ENCODE measurements at places on chromosomes 5 and 9.

DNA sequence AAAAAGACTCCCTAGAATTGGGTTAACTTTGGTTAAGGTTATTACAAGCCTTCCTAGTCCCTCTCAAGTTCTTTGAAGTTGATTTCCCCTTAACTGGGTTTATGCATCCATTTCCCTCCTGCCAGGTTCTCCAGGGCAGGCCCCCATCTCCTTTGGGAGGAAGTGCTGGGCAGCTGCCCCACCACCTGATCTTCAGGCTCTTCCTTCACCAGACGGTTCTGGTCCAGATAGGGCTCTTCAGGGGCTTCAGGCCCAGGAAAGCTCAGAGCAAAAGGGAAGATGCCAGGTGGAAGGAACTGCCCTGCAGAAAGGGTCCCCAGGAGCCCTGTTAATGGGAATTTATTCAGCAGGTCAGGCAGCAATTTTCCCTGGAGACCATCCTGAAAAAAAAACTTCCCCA lies 2.1 kb downstream of the SMIM32 start:
- no peak for DNase-seq

DNA sequence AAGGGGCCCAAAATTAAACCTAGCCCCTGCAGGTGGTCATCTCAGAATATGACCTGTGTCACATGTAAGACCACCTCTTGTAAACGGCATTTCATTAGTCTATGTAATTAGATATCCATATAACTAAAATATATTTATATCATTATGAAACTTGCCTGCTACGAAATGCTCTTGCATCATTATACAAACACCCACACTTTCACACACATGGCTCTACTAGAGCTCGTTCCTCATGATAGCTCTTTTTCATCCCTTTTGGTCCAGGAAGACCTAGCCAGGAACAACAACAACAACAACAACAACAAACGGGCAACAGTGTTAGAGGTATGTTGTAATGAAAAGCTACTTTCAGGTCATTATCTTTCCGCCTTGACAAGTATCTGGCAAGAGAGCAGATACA lies 58.6 kb downstream of the LHFPL2 start:
- no peak for DNase-seq

DNA sequence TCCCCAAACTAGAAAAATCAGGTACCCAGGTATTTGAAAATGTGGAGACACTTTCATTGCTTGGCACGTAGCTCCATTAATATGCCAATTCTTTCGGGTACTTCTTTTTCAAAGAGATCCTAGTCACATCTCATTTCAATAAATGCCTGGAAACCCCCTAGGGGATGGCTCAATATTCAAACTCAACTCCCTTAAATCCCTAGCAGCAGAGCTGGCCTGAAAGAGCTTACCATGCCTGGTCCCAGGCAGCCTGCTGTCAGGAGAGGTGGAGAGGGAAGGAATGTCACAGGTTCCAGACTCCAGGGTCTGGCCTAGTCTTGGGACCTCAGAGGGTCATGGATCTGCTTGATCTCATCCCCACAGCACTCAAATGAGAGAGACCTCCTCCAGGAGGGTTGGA lies 187.1 kb downstream of the SPOCK1 start:
- no peak for DNase-seq

DNA sequence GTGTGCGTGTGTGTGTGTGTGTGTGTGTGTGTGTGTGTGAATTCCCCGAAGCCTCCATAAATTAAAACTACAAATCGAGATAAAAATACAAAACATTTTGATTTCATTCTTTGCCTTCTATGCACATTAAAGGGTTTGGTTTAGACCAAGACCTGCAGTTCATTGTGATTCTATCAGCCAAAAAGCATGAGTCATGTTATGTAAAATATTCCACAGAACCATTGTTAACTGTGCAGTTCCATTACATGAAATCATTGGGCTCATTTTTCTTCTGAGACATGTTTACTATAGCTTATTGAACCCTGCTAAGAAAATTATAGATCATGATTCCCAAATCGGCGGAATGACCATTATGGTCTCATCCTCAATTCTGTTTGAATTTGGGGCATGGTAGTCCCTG lies 11.7 kb downstream of the CAVIN4 start:
- DNase-seq, result no peak

DNA sequence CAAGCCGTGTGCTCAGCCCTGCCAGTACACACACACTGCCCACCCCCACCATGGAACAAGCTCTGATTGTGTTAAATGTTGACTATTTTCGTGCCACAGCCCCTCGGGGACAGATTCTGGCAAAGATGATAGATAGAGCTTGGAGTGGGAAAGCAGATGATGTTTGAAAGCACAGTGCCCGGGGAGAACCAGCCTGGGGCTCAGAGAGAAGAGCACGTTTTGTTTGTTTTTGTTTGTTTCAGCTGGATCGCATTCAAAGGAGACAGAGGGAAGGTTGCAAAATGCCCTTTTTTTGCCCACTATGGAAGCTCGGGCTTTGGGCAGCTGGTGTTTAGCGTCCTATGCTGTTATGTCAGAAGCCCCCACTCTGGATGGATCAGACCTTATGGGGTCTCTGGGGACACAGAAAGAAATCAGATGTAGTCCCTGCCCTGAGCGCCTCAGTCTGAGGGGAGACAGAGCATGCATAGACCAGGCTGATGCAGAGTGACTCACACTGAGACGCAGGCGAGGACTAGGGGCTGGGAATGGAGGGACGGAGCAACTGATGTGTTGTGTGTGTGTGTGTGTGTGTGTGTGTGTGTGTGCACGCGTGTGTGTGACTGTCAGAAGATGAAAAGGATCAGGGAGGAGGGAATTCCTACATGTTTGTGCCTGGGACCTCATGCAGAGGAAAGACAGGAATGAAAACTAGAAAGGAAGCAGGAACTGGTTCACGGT lies 229.7 kb downstream of the MELK start:
- no peak for DNase-seq

DNA sequence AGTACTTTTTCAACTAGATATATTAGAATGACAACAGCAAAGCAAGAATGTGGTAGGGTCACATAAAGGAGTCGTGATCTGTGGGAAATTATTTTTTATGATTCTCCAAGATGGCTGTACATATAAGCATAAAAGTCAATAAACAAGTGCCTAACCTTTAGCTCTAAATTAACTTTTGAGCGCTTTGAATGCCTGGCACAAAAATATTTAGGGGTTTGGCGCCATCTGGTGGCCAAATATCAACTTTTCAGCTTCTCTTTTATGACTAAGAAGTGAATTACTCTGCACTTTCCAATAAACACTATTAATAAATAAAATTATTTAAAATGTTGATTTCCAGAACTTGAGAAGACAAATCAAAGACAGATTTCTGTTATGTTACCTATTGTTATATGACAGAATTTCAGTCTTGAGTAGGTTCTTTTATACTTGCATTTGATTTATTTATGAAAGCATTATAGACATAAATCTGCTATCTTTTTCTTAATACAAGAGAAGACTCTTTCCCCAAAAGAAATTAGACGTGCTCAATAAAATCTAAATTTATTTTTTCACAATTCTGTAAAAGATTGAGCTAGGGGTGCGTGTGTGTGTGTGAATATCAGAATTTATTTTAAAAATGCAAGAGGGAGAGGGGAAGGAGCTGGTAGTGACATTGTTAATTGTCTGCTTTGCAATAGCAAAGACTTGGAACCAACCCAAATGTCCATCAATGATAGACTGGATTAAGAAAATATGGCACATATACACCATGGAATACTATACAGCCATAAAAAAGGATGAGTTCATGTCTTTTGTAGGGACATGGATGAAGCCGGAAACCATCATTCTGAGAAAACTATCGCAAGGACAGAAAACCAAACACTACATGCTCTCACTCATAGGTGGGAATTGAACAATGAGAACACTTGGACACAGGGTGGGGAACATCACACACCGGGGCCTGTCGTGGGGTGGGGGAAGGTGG lies 36.7 kb upstream of the ARRDC3 start:
- DNase-seq, result no peak

GRCh38 chr5:68224509-68225187 lies 9.1 kb downstream of the PIK3R1 start:
- no peak for DNase-seq

DNA sequence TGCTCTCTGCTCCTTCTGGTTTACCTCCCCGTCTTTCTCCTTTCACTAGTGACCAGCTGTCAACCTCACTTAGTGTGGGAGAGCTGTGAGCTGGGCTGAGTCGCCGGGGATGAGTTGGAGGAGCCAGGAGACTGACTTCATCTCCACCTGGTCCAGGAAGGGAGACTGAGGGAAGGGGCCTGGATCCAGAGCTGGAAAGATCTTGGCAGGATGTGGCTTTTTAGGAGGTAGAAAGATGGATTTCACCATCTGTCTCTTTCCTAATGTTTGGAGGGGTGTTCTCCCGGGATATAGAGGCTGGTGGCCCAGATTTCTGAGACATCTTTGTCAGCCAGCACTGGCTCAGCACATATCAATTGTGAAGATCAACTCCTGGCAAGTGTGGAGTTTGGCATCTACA lies 37.1 kb upstream of the TNC start:
- DNase-seq, result no peak

GRCh38 chr5:73388740-73389139 lies 59.8 kb downstream of the FOXD1 start:
- no peak for DNase-seq

DNA sequence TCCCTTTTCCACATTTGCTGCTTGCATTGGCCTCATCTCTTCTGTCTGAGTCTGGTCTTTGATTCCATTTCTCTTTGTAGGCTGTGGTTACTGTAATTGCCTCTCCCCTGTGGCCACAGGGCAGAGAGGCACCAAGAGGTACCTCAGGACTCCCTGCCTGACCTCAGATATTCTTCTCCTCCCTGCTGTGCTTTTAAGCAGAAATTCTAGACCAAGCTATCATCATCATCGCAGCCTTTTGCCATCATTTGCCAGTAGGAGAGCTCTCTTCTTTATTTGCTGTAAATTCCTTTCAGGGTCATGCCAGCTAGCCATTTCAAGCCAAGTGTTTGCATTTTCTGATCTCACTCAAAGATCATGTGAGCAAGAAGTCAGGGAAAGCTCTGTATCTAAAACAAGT lies 369.6 kb downstream of the ICE1 start:
- no peak for DNase-seq

- DNase-seq, result no peak
These were observed 57.8 kb upstream of the RAI14 start for GRCh38 chr5:34598177-34598794.

GRCh38 chr5:766666-767431 lies 17.7 kb downstream of the ZDHHC11B start:
- no peak for DNase-seq

DNA sequence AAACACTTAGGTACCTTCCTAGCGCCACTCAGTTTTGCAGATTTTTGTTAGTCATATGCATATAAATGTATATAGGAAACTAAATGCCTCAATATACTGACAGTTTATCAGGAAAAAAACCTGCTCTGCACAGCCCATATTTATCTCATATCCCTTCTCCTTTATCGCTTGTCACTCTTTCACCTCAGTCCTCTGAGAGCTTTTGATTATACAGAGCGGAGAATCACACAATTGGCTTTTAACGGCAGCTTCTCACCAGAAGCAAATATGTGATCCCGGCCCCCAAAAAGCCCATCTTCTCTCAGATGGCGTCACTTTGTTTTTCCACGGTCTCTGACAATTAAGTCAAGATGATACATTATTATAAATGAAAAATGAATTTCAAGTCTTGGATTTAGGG lies 362.6 kb downstream of the DNAH5 start:
- no peak for DNase-seq

DNA sequence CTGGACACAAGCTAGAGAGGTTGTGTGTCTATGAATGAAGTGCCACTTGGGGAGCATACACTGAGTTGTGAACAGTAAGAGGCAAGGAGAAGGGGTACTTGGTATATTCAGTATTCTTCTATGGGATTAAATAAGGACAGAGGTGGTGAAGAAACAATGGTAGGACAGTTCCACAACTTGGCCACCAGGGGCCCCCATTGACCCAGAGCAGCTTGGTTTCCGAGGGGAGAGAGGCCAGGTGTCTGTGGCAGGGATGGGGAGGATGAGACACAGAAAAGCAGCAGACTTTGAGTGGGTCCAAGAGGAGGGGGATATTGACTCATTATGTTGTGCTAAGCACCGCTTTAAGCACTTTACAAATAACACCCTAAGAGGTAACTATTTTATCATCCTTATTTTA lies 220.6 kb downstream of the MELK start:
- no peak for DNase-seq

GRCh38 chr5:167049043-167049663 lies 1242.3 kb upstream of the WWC1 start:
- no peak for DNase-seq

- DNase-seq, result no peak
These were observed 19.2 kb downstream of the PLEKHG4B start for GRCh38 chr5:111171-111570.

DNA sequence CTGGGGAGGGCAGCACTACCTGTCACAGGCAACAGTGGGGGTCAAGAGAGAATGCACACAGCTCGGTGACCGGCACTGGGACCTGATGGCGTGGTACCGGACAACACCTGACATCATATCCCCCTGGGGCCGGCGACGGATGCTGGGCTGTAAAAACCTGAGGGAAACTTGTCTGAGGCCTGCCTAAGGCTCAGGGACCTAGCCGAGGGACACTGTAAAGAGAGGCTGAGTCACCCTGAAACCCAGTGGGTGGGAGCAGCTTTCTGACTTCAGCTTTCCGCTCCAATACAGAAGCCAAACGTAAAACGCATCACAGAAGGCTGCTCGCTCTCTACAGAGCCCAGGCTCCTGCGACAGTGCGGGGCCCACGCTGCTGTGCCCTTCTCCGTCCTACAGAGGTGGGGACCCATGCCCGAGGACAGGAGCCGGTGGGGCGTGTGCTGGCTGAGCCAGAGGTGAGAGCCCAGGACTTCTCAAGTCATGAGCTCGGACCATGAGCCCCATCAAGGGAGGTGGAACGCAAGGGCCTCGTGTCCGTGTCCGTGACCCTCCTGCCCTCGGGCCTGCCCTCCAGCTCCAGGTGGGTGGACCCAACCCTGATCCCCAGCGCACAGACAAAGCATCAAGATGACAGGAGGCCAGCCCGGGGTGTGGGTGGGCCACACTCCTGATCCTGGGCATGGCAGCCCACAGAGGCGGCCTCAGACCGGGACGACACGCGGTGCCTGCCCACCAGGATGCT lies 5.3 kb downstream of the RALGDS start:
- no peak for DNase-seq

- no peak for DNase-seq
These were observed 10.8 kb downstream of the NSG2 start for GRCh38 chr5:174056064-174056847.

DNA sequence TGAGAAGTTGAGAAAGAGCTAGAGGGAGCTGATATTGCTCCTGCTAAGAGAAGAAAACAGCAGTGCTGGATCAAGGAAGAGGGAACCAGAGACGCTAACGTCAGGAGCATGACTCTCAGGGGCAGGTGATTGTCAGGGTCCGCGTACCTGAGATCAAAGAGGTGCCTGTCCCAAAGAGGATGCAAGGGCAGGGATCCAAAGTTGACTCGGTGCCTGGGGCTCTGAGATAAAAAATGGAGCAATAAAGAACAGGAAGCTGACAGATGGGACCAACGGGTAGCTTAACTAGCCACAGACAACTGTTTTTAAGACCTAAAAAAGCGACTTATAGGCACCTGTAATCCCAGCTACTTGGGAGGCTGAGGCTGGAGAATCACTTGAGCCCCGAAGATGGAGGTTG lies 517.8 kb downstream of the IRX1 start:
- DNase-seq, result no peak
